Thymus (tissue), 14 donors: ENCODE measurements at places on chromosomes 1 and 21.
A peak's percentile ranks its signal among the peaks of the same experiment; 100 is the strongest.

GRCh38 chr1:28172713-28173150, 3.8 kb downstream of the PTAFR start:
- H3K4me3 ChIP-seq, result no peak overlapping the region
- no peaks in the 10 kb centered on the region for H3K36me3 ChIP-seq
- H3K4me1 ChIP-seq, result peaks cover 17% of the 10 kb centered on the region
- H3K27ac ChIP-seq, result no peak overlapping the region
- no peak for DNase-seq
- H3K27me3 ChIP-seq, result peaks cover 27% of the 10 kb centered on the region

- peaks cover 6% of the 10 kb centered on the region for H3K4me1 ChIP-seq
- H3K27ac ChIP-seq, result no peak overlapping the region
- no peak for DNase-seq
Measured at GRCh38 chr1:185159966-185160365, 3.0 kb downstream of the SWT1 start.

GRCh38 chr1:6918186-6918924, 133.1 kb downstream of the CAMTA1 start:
- H3K36me3 ChIP-seq, result no peaks in the 10 kb centered on the region
- peaks cover 9% of the 10 kb centered on the region for H3K4me1 ChIP-seq
- H3K27me3 ChIP-seq, result no peaks in the 10 kb centered on the region
- DNase-seq, result no peak
- H3K4me3 ChIP-seq, result no peak overlapping the region
- H3K27ac ChIP-seq, result peak overlapping the region; percentile 86

DNA sequence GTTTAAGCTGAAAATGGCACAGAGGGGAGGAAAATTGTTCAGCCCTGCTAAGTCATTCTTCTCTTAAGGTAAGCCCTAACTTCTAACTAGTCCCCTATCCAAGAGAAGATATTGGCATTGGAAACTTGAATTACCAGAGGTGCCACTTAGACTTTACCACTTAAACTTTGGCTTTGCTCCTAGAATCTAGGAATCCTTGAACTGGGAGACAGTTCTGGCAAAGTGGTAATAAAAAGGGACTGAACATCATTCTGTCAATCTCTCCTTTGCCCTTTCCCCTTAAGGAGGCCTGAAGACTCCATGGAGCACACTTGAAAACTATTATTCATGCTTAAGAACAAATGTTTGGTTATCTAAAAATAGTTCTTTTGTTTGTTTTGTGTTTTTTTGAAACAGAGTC, 8.4 kb downstream of the ATP1A4 start:
- H3K36me3 ChIP-seq, result no peaks in the 10 kb centered on the region
- H3K27ac ChIP-seq, result no peak overlapping the region
- H3K27me3 ChIP-seq, result no peaks in the 10 kb centered on the region
- H3K4me1 ChIP-seq, result no peaks in the 10 kb centered on the region
- H3K4me3 ChIP-seq, result no peak overlapping the region
